Ovary (tissue), 10 donors: ENCODE measurements at places on chromosomes 5 and 9.

DNA sequence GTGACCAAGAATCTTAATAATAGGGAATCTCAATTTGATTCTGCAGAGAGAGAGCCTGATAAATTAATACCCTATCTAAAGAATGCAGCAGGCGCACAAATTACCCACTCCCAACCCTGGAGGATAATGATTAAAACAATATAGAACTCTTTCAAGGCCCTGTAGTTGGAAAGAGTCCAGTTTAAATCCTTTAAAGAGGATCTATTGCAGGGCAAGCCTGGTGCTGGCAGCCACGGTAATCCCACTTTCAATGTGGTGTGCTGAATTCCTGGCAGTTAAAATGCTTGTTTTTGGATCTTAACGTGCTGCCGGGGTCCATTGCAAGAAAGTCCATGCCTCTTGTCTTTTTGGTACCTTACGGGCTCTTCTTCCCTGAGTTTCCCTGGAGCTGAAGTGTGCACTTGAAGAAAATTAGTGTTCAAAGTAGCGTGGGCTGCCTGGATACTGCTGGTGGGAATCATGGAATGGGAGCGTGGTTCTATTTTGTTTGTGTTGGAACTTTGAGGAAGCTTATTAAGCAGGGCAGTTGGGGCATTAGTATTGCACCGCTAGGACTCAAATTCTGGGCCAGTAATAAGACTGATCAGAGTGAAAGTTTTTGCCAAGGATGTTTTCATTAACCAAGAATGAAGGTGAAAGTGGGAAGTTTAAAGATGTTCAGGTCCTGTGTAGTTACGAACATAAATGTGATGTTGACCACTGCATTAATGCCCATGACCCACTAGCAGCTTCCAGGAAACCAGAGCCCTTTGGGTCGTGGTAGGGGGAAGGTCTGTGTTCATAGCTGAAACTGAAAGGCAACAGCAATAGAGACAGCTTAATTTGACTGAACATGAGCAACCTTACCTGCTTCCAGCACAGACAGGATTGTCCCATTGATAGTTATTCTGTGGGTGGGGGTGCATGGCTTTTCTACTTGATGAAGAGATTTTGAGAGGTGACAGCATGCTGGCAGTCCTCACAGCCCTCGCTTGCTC is 20.8 kb downstream of the MARCHF6 start:
- no peaks in the 10 kb centered on the region for H3K27me3 ChIP-seq
- DNase-seq, result no peak
- no peaks in the 10 kb centered on the region for H3K36me3 ChIP-seq
- no peak overlapping the region for H3K4me3 ChIP-seq

- no peaks in the 10 kb centered on the region for H3K4me1 ChIP-seq
- no peak overlapping the region for H3K4me3 ChIP-seq
- H3K36me3 ChIP-seq, result no peaks in the 10 kb centered on the region
- H3K27me3 ChIP-seq, result no peaks in the 10 kb centered on the region
Measured at GRCh38 chr5:169808118-169808581, 171.1 kb downstream of the DOCK2 start.

DNA sequence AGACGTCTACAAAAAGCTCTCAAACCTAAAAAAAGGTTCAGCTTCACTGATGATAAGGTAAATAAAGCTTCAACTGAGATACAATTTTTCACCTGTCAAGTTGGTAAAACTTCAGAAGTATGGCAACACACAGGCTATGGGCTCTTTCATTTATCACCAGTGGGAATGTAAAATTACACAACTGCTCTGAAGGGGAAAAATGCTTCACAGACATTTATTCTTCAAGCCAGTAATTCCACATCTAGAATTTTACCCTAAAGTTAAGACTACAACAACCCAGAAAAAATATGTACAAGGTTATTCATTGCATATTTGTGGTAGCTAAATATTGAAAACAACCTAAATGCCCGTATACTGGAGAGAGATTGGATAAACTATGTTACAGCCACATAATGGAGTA is 48.1 kb upstream of the NREP start:
- no peaks in the 10 kb centered on the region for H3K36me3 ChIP-seq
- H3K27ac ChIP-seq, result no peak overlapping the region
- H3K27me3 ChIP-seq, result no peaks in the 10 kb centered on the region

DNA sequence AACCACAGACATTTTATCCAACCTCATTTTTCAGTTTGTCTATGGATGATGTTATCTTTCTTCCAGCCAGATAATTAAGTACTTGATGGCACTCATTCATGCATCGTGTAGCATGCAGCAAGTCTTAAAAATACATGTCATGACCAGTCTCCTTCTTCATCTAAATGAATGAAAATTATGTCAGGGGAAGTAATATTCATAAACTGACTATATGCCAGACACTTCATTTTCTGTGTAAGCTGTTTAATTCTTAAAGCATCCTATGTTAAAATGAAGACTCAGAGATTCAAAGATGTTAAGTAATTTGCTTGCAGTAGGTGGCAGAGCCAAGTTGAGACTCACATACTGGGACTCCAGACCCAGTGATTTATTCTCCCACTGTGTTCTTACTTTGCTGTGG is 181.7 kb upstream of the CD180 start:
- H3K4me3 ChIP-seq, result no peak overlapping the region
- H3K4me1 ChIP-seq, result no peaks in the 10 kb centered on the region
- no peak for DNase-seq
- no peaks in the 10 kb centered on the region for H3K36me3 ChIP-seq
- H3K27me3 ChIP-seq, result no peaks in the 10 kb centered on the region
- no peak overlapping the region for H3K27ac ChIP-seq

- no peak for DNase-seq
- H3K27ac ChIP-seq, result no peak overlapping the region
- H3K27me3 ChIP-seq, result no peaks in the 10 kb centered on the region
- no peaks in the 10 kb centered on the region for H3K36me3 ChIP-seq
Measured at GRCh38 chr5:109186759-109187158, 223.0 kb downstream of the PJA2 start.

GRCh38 chr5:173498739-173499470 is 117.5 kb downstream of the BOD1 start:
- no peak overlapping the region for H3K27ac ChIP-seq
- H3K4me3 ChIP-seq, result no peak overlapping the region
- H3K27me3 ChIP-seq, result no peaks in the 10 kb centered on the region
- H3K36me3 ChIP-seq, result no peaks in the 10 kb centered on the region

- H3K27me3 ChIP-seq, result no peaks in the 10 kb centered on the region
- no peaks in the 10 kb centered on the region for H3K36me3 ChIP-seq
- no peak overlapping the region for H3K4me3 ChIP-seq
- no peak for DNase-seq
Measured at GRCh38 chr9:128304136-128304970, 17.9 kb downstream of the TRUB2 start.
